G401 (cell line): ENCODE measurements at places on chromosomes 16 and 17. TPM values are rescaled to one million over a fixed set of nuclear protein-coding genes. Genes with fewer than 3 reads are reported as not detected.

DNA sequence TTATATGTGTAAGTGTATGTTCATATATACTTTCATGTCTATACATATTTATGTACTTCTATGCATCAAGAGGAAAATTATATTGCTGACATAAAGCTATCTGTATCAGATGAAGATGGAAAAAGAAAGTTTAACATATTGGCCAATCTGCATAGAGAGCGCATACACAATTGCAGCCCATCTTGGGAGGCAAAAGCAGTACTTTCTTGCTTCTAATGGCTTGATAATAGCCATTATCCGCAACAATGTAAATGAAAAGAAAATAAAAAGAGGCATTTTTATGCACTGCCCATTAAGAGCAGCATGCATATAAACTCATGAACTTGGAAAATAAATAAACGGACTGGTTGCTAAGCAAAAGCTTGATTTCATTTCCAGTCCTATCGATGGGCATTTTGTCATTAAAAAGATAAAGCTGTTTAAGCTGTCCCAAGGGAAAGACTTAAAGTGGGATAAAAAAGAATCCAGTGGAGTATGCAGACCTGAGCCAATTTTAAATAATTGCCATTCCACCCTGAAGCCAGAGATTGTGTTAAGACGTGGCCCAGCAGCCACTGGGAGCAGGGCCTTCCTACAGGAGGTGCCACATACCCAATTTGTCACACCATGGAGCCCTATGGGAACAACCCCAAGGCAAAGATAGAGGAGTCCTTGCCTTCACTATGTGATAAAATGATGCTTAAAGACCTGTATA is 183.6 kb upstream of the CDH11 start:
- no peak for DNase-seq

DNA sequence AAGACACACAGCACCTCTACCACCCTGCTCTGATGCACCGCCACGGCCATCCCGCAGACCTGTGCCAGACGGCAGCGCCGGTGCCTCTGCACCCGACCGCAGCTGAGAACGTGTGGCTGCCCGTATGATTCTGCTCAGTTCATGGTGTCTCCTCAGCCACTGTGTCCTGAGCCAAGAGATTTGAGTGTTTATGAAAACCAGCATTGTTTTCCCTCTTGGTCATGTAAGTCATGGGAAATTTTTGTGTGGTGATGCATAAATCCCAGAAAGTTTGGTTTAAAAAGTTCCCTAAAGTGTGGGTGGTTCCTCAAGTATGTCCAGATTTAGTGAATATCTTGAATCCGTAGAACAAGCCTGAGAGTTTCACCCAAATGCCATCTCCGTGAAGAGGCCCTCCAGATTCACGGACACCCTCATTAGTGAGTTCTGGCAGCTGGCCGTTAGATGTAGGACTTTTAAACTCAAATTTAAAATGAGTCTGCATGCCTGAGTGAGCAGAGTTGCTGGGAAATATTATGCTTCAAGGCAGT is 57.6 kb downstream of the CDRT4 start:
- DNase-seq: no peak

- DNase-seq: no peak
These were observed 27.5 kb downstream of the ZFHX3 start for GRCh38 chr16:73020409-73020884.

GRCh38 chr16:1182950-1183907 is 30.3 kb downstream of the CACNA1H start:
- peak; percentile 35 for DNase-seq

GRCh38 chr17:80845863-80846671 is 145.6 kb upstream of the CHMP6 start:
- DNase-seq: peak; percentile 80

- DNase-seq: peak; percentile 26
These were observed 44.4 kb downstream of the PPL start for GRCh38 chr16:4892361-4893102.

DNA sequence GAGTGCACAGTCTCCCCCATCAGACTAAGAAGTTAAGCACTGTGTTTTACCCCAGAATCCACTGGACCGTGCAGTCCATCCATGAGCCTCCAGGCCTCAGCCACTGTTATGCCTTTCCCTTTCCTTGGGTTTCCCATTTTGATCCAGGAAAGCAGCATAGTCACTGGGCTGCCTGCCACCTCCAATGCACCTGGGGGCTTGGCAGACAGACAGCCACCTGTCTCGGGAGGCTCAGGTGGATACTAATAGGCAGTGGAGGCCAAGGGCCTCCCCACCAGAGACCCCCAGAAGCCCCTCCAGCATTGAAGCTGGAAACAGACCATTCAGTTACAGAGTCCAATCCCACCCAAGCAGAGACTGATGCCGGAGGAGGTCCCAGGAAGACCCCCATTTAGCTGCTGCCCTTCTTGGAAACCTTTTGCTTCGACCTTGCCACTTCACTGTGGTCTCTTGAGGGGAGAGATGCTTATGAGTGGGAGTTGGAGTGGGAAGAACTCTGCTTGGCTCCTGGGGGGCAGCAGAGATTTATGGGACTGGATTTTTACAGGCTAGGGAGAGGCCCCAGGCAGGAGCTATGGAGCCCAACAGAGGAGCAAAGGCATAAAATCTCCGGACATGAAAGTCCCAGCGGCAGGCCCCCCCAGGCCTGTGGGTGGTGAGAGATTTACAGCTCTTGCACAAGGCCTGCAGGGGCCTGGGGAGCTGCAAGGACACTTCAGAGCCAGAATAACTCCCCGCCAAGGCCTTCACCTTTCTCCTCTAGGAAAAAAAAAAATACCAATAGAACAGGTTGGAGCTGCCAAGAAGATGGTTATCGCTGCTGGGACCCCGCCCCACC is 12.2 kb upstream of the SP2 start:
- no peak for DNase-seq

GRCh38 chr16:56870276-56870888 is 5.4 kb downstream of the SLC12A3 start:
- no peak for DNase-seq

DNA sequence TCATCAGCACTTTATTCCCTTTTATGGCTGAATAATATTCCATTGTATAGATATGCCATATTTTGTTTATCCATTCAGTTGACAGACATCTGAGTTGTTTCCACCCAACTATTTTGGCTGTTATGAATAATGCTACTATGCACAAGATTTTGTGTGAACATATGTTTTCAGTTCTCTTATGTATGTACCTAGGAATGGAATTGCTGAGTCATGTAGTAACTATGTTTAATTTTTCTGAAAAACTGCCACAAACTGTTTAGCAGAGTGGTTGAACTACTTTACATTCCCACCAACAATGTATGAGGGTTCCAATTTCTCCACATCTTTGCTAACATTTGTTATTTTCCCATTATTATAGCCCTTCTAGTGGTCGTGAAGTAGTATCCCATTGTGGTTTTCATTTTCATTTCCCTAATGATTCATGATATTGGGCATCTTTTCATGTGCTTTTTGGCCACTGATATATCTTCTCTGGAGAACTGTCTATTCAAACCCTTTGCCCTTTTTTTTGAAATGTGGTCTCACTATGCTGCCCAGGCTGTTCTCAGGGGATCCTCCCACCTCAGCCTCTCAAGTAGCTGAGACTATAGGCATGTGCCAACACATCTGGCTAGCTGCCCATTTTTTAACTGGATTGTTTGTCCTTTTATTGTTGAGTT is 26.3 kb downstream of the SMURF2 start:
- DNase-seq: no peak

GRCh38 chr17:72365857-72366414 is 245.1 kb downstream of the SOX9 start:
- no peak for DNase-seq

- no peak for DNase-seq
These were observed 39.8 kb downstream of the PLCG2 start for GRCh38 chr16:81818905-81819304.

DNA sequence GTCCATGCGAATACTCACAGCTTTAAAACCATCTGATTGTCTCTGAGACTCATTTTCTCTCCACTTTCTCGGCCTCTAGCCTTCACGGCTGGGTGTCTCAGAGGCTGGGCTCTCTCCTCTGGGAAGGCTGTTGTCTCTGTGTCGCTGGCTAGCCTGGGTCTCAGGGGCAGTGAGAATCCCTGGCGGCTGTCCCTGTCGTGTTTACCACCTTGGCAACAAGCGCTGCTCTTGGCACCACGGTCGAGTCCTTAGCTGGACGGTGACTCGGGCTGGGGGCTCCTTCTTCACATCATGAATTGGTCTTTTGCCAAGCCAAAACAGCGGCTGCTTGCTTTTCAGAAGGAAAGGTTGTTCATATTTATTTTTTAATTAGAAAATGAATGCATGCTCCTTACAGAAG is 81.1 kb downstream of the MSI2 start:
- DNase-seq: peak; percentile 61

- DNase-seq: no peak
These were observed 17.7 kb downstream of the CUEDC1 start for GRCh38 chr17:57937492-57937891.

- no peak for DNase-seq
These were observed 31.5 kb downstream of the TADA2A start for GRCh38 chr17:37438141-37438540.

ALDH3A1 gene
- not detected in 2 replicates for total RNA-seq

DNAJA3 gene
- 79.4 and 89.7 TPM in 2 replicates for total RNA-seq

COX6A2 gene
- not detected in 2 replicates for total RNA-seq

TMEM114 gene
- not detected in 2 replicates for total RNA-seq

TLCD3B gene
- total RNA-seq: 1.3 TPM in 1 of 2 replicates, not detected in the other

KRT12 gene
- not detected in 2 replicates for total RNA-seq

TEX14 gene
- not detected in 2 replicates for total RNA-seq
